ENCODE measurements at places on chromosomes 16 and 17. TPM values are rescaled to one million over a fixed set of nuclear protein-coding genes. Genes with fewer than 3 reads are reported as not detected.

Gene CDRT4
- total RNA-seq, result 27.0 TPM

Gene KRTAP16-1
- total RNA-seq, result not detected

Gene ZACN
- total RNA-seq, result 0.36 TPM

GRCh38 chr17:74981979-74982662 is 5.3 kb upstream of the CDR2L start:
- H3K4me3 ChIP-seq, result peak overlapping the region; percentile 83
- no peaks in the 10 kb centered on the region for H3K36me3 ChIP-seq
- peak overlapping the region; percentile 95 for H3K27ac ChIP-seq
- peaks cover 11% of the 10 kb centered on the region for H3K27me3 ChIP-seq
- DNase-seq, result peak; percentile 69

- peaks cover 1% of the 10 kb centered on the region for H3K36me3 ChIP-seq
- peaks cover 4% of the 10 kb centered on the region for H3K4me1 ChIP-seq
These were observed 81.3 kb downstream of the HIC1 start for GRCh38 chr17:2136241-2136640.

GRCh38 chr17:41131979-41132378 is 8.0 kb upstream of the KRTAP4-12 start:
- no peak overlapping the region for H3K27ac ChIP-seq
- DNase-seq, result no peak
- H3K36me3 ChIP-seq, result no peaks in the 10 kb centered on the region
- H3K27me3 ChIP-seq, result no peaks in the 10 kb centered on the region

- H3K4me3 ChIP-seq, result no peak overlapping the region
- no peak for DNase-seq
- peaks cover 4% of the 10 kb centered on the region for H3K36me3 ChIP-seq
These were observed 156.7 kb downstream of the ZNF423 start for GRCh38 chr16:49698931-49699840.

DNA sequence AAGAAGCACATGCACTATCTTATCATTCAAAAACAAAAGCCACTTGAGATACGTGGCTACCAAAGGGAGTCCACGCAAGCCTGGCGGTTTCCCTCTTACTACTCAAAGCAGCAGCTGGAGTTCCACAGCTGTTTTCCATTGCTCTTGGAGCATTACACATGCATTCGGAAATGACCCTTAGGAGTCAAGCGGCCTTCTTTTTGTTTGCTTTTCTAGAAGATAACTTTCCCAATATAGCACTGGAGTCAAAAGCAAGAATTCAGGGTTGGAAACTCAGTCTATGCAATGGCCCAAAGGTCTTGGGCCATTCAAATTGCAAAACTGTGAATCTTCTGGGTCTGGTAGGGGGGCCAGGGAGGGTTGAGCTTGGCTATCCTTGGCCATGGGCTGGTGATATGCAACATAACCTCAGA is 97.8 kb upstream of the MAF start:
- H3K4me3 ChIP-seq, result no peak overlapping the region
- no peak overlapping the region for H3K27ac ChIP-seq

DNA sequence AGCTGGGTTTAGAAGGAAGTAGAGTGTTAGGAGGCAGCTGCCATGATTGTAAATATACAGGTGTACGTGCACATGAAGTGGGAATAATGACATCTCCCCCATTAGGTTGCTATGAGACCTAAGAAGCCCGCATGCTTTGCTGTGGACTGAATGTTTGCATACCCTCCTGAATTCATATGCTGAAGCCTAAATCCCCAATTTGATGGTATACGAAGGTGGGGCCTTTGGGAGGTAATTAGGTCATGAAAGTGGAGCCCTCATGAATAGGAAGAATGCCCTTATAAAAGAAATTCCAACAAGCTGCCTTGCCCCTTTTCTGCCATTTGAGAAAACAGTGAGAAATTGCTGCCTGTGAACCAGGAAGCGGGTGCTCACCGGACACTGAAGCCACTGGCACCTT is 44.0 kb downstream of the CCDC182 start:
- H3K27me3 ChIP-seq, result peaks cover 14% of the 10 kb centered on the region
- H3K36me3 ChIP-seq, result peaks cover 3% of the 10 kb centered on the region
- no peaks in the 10 kb centered on the region for H3K4me1 ChIP-seq

DNA sequence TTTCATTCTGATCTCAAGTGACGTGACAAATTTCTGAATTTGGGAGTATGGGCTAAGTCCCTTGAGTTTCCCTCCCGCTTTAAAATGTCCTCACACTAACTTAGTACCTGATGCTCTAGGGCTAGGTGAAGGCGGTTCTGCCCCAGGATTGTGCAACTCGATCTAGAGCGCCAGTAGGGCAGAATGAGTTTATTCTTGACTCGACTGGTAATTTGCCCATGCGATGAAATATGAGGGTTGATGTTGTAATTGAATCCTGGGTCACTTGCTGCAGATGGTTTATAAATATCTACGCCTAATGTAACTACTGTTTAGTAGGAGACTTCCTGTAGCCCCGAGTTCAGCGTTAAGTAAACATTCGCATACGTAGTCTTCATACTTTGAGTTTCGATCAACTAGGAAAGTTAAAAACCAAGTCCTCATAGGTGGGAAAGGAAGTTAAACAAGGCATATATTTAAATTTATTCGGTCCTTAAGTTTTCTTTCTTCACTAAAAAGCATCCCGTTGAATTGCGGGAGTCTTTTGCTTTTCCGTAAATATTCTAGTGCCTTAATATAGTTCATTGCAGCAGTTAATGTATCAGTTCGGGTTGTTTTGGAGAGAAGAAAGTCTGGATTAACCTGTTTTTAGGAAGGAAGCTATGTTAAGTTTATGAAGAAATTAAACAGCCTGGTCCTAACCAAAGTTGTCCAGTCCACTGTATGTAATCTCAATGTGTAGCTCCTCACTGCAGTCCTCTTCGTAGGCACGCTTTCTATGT is 1.6 kb downstream of the CTCF start:
- H3K4me3 ChIP-seq, result peak overlapping the region; percentile 86
- H3K36me3 ChIP-seq, result no peaks in the 10 kb centered on the region
- peak overlapping the region; percentile 98 for H3K27ac ChIP-seq
- peaks cover 19% of the 10 kb centered on the region for H3K4me1 ChIP-seq
- H3K27me3 ChIP-seq, result no peaks in the 10 kb centered on the region

All from progenitor cell of endocrine pancreas (in vitro differentiated cells).